ENCODE measurements at places on chromosomes 7 and 10.

GRCh38 chr10:18473424-18474117 is 177.8 kb downstream of the NSUN6 start:
- peak; percentile 43 for DNase-seq

DNA sequence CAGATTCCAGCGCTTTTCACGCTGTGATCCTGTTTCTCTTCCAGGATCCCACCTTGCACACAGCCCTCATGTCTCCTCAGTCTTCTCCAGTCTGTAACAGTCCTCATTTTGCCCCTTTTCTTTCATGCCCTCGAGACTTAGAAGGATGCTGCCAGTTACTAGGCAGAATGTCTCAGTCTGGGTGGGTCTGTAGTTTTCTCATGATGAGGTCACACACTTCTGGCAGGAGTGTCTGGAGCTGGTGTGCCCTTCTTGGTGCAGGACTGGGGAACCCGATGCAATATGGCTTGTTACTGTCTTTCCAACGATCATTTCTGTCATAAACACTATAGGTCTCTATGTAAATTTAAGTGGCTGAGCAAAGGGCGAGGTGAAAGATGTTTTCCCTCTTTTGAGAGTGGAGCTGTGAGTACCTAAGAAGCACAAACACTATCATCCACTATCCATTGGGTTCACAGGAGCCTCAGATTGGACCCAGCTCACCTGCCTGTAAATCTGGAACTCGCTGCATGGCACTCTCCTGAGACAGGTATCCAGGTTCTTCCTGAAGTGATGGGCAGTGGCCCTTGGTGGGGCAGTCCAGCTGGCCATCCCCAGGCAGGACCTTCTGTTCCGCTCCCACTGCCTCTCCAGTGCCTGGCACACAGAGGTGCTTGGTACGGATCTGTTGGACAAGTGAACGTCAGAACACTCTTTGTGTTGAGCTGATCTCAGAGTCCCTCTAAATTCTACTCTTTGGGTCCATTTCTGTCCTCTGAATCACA is 64.3 kb upstream of the ZNF32 start:
- no peak for DNase-seq

GRCh38 chr10:69952069-69952800 is 100.4 kb upstream of the MACROH2A2 start:
- no peak for DNase-seq

GRCh38 chr10:101967713-101968112 is 88.3 kb downstream of the ARMH3 start:
- DNase-seq, result no peak

DNA sequence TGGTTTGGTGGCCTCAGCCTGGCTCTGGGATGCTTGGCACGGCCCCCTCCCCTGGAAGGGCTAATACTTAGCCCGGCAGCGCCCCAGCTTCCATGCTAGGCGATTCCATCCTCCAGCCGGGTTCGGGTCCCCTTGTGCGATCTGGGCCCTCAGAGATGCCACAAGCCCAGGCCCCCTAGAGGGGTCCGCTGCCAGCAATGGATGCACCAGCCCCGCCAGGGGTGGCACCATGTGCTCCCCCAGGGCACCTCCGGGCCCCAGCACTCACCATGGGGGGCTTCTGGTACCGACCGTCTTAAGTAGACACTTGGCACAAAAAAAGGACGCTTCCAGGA is 125.7 kb upstream of the KCTD7 start:
- DNase-seq, result no peak

DNA sequence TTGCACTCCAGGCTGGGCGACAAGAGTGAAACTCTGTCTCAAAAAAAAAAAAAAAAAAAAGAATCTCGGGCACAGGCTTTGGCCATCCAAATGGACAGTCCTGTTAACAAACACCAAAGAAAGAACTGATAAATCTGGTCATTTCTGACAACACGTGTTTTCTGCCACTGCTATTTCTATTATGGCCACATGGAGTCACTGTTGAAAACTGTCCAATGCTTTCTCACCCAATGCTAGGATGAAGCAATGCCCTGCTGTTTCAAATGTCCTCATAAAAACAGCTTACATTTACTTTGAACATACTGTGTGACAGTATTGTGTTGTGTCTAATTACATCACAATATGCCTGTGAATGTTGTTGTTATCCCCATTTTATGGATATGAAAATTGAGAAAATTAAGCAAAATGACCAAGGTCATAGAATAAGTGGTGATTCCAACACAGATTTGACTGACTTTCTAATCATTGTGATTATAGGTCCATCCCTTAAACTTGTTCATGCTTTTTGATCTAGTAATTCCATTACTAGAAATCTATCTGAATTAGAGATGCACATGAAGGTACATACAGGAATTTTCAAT is 19.9 kb upstream of the MAP3K8 start:
- DNase-seq, result peak; percentile 78

DNA sequence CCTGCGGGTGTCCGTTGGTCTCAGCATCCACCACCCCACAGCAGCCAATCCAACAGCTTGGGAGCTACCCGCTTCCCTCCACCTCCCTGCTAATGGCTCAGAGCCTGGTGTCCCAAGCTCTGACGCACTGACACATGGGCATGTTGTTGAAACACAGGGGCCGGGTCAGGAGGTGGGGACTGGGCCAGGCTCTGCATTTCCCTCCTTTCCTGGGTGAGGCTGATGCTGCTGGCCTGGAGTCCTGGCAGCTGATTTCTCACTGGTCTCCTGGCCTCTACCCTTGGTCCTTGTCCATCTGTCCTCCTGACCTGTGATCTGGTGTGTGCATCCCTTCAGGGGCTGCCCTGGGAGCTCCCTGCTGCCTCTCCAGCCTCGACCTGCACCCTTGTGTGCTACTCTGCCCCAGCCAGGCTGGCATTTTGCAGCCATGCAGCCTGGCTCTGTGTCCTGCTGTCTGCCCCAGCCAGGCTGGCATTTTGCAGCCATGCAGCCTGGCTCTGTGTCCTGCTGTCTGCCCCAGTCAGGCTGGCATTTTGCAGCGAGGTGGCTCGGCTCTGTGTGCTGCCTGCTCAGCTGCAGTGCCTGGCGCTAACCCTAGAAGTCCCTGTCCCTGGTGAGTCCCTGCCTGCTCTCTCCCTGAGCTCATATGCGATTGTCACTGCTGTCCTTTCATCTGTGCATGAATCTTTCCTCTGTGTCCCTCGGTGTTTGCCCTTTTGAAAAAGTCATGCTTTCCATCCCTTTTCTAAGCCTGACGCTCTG is 14.0 kb downstream of the AMZ1 start:
- DNase-seq, result no peak

- no peak for DNase-seq
Observed at GRCh38 chr7:17502213-17503060, 204.0 kb downstream of the AHR start.

- DNase-seq, result no peak
Observed at GRCh38 chr7:77858278-77858677, 59.7 kb downstream of the PHTF2 start.

GRCh38 chr10:29648983-29649268 is 14.2 kb upstream of the SVIL start:
- DNase-seq, result no peak

- no peak for DNase-seq
Observed at GRCh38 chr7:19663816-19664462, 44.9 kb downstream of the POLR1F start.

GRCh38 chr7:107715531-107715930 is 28.4 kb upstream of the CBLL1 start:
- no peak for DNase-seq

GRCh38 chr10:86255405-86256251 is 111.0 kb downstream of the GRID1 start:
- no peak for DNase-seq

All from hepatocyte (in vitro differentiated cells).